Activated CD4-positive, alpha-beta T cell treated with anti-CD3 and anti-CD28 coated beads, Interleukin-2, amount 10 ng/mL, durations not matched to agents 24 days and 14 days (primary cell): ENCODE measurements at places on chromosomes 12 and 14. TPM values are rescaled to one million over a fixed set of nuclear protein-coding genes. Genes with fewer than 3 reads are reported as not detected.

KRT81 gene
- not detected in 2 replicates for total RNA-seq

C12orf60 gene
- total RNA-seq, result 2.2 and 3.0 TPM in 2 replicates

NOVA1 gene
- total RNA-seq, result 0.30 TPM in 1 of 2 replicates, not detected in the other

ASCL1 gene
- 0.07 TPM in 1 of 2 replicates, not detected in the other for total RNA-seq

FMNL3 gene
- 39.1 and 39.8 TPM in 2 replicates for total RNA-seq

DBX2 gene
- total RNA-seq, result not detected in 2 replicates
